NCI-H2081 treated with DMSO at 0.1 percent for 48 hours (cell line): ENCODE measurements at places on chromosomes 16 and 17.

GRCh38 chr17:46044286-46044928, 45.4 kb downstream of the STH start:
- peak; percentile 54 for DNase-seq

DNA sequence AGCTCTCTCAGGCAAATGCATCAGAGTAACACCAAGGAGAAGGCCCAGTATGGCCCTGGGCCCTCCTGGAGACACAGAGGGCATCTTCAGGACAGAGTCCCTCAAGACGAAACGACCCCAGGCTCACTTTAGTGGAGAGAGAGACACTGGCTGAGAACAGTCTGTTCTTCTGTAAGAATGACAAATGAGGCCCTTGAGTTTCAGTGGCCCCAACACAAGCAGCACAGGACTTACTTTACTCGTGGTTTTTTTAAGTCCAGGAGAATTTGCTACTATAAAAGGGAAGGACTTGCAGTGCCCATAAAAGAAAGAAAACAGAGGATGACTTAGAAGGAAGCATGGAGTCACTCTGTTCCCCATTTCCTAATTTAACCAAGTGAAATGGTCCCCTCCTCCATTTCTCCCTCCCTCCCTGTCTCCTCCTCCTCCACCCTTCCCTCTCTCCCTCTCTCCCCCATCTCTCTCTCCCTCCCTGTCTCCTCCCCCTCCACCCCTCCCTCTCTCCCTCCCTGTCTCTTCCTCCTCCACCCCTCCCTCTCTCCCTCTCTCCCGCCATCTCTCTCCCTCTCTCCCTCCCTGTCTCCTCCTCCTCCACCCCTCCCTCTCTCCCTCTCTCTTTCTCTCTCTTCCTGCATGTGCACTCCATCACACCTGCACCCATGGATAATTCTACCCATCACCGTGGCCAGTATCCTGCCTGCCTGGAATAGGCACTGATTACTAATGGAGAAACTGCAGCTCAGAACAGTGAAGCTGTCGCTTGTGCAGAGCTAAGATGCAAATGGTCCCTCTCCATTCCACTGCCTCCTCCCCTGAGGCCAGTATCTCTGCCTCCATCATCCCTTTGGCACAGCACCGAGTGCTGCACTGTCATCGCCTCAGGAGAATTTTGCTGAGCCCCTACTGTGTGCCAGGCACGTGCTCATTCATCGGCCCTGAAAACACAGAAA, 47.3 kb upstream of the RBFOX3 start:
- no peak for DNase-seq

GRCh38 chr16:58859958-58860669, 126.0 kb upstream of the GOT2 start:
- DNase-seq = no peak

DNA sequence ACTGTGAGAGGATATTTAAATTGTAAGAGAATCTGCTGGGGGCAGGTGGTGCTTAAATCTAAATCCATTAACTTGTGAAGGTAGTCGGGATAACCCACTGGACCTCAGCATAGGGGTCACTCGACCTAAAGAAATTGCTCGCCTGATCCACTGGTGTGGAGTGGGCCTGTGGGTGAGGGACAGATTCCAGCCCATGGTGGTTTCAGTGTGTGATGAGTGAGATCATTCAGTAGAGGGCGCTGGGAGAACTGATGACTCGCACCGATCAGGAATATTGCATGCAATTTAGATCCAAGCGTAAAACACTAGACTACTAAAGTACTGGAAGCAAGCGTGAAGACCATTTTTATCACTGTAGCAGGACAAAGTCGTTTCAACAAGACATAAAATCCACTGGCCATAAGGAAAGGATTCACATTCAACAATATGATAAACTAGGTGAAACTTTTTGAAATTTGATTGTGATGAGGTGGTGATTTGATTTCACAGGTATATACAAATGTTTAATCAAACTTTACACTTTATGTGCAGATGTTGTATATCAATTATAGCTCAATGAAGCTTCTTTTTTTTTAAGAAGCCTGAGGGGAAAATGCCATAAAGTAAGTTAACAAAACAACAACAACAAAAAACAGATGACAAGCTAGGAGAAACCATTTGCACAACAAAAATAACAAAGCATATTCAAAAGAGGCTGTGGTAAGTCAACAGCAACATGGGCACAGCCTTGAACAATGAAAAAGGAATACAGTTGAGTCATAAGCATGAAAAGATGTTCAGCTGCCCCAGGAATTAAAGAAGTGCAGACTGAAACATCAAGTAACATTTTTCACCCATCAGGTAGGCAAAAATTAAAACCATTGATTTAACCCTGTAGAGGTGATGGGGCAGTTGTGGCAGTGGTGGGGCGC, 7.5 kb upstream of the TMEM170A start:
- no peak for DNase-seq

GRCh38 chr17:10392880-10393279, 20.1 kb upstream of the MYH13 start:
- no peak for DNase-seq

- DNase-seq = no peak
Measured at GRCh38 chr17:17990282-17990681, 17.6 kb downstream of the DRC3 start.

DNA sequence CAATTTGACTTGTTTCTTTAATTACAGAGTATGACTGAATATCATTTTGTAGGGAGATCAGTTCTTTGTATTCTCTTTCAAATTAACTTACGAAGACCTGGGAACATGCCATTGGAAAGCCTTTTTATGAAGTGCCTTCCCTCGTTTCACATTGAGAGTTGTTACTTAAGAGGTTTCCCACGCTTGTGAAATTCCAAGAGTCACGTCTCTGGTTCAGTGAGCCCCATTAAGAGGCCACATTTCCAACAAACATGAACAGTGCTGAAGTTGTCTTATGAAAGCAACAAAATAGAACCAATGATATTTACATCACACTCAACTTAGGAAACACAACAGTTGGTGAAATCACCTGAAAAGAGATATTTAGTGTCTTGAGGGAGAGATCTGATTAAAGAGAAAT, 334.1 kb downstream of the TOX3 start:
- DNase-seq = no peak

DNA sequence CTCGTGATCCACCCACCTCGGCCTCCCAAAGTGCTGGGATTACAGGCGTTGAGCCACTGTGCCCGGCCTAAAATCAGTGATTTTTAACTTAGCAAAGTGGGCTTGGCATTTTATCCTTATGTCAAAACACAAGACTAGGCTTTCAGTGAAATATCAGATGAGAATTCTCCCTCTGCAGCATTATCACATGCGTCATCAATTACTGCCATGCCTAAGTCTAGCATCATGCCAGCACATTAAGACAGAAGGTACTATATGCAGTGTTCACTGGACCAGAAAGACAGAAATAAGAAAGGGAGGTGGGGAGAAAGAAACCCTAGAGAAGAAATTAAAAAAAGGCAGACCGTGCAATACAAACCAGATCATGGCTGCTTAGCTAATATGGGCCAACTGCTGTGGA, 29.8 kb downstream of the GPATCH8 start:
- DNase-seq = no peak

DNA sequence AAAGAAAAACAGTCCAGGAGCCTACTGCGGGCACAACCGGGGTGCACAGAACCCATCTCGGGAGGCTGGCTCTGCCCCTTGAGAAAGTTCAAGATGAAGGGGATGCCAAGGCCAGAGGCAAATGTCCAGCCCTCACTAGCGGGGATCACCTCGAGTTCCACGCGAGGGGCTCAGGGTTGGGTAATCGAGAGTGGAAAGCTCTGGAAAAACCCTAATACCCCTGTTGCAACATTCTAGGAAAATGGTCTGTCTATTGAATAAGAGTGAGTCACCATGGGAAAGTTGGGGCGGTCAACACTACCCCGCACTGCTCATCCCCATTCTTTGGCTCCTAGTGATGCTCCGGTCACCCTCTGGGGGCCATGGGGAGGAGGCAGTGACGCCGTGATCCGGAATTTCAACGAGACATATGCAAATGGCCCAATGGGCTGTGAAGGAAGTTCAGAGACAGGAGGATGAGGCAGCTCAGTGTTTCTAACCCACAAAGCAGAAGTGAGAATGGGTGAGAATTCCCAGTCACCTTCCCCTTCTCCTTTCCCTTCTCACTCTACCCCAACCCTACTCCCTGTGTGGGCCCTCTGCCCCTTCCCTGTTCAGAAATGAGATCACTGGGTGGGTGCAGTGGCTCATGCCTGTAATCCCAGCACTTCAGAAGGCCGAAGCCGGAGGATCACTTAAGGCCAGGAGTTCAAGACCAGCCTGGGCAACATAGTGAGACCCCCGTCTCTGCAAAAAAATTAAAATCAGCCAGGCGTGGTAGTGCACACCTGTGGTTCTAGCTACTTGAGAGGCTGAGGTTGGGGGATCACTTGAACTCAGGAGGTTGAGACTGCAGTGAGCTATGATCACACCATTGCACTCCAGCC, 22.4 kb downstream of the SOCS3 start:
- no peak for DNase-seq

- DNase-seq = no peak
Measured at GRCh38 chr16:27625050-27625697, 75.2 kb downstream of the KATNIP start.

DNA sequence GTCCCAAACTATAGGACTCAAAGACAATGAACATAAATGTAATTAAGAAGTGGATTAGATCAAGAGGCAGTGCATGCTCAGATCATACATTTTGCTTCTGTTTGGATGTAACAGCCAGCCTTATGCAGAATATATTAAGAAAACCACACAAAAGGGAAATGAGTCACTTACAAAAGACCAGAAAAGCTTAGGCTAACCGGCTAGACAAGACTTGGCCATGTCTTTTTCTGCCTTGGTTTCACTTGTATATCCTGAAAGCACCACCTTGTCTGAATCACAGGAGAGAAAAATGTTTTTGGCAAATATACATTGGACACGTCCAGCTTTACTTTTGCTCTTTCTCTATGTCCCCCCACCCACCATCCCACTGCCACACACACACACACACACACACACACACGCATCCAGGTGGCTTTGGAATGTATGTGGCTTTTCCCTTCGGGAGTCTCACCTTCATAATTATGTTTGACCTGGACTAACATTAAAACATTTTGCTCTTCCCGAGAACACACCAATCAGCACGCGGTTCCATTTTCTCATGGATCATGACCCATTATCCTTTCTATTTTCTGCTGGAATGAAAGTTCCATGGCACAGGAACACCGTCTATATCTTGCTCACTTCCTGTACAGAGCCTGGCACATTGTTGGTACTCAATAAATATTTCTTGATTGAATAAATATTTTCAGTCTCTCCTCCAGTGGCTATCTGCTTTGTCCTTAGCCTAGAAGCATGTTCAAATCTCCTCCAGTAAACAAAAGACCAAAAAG, 64.6 kb downstream of the CDK5R1 start:
- no peak for DNase-seq

- no peak for DNase-seq
Measured at GRCh38 chr17:526425-526824, 173.8 kb upstream of the RPH3AL start.

- no peak for DNase-seq
Measured at GRCh38 chr17:31392002-31392855, 754 bp downstream of the RAB11FIP4 start.

DNA sequence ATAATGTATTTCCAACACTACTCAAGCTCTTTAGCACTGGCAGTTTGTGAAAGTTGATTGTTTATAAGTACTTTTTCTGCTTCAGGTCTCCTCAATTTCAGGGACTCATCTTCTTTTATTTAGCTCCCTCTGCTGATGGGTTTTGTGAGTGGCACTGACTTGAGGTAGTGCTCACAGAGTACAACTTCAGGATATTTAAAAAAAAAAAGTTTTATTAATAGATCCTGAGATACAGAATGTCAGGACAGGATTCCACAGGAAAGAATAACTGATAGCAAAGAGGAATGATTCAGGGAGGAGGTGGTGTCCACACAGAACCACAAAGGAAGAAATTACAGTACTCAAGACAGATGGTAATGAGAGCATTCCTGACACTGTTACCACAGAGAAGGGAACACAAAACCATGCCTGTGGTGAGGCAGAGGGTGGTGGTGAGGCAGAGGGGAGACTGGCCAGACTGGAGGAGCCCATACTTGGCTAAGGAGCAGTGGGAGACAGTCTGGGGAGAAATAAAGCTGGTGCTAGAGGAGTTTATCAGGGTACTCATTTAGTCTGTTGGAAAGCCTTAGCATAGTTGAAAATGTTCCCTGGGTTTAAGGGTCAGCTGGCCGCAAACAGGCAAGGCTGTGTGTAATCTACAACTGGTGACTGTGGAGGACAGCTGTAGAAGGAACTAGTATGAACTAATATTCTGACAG, 63.7 kb downstream of the SPAG9 start:
- peak; percentile 45 for DNase-seq

DNA sequence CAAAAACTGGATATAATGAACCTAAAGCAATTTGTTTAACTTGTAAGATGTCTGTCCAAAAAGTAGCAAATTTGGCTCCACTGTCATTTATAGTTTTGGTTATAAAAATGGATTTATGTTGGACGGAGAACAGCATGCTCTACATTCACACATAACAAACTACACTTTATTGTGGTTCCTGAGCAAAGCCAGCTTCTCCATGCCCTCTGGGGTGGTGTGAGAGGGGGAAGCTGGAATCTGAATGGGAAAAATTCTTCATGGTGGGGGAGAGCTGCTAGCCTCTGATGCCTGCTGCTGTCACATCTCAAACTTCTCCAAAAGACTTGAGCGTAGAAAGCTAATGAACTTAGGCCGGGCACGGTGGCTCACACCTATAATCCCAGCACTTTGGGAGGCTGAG, 9.8 kb upstream of the METTL9 start:
- no peak for DNase-seq

DNA sequence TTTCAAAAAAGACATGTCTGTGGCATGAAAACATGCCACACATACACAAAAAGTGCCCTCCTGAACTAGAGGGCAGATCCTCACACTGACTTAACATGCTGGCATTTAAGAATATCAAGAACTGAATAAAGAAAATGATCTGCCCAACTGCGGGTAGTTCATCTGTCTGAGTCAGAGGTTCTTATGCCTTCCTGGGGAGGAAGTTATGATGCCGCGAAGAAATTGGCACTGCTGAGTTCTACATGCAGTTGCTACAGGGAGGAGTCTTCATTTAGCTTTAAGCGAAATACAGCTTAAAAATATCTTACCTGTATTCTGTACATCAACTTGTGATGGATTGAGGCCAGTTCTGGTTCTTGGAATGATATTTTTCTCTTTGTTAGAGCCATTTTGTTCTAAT, 6.3 kb downstream of the ALDH3A2 start:
- DNase-seq = no peak
